ENCODE measurements at places on chromosomes 12 and 14. TPM values are rescaled to one million over a fixed set of nuclear protein-coding genes. Genes with fewer than 3 reads are reported as not detected.

Gene RDH12
- 0.29 TPM for total RNA-seq

Gene BCL11B
- total RNA-seq, result 0.88 TPM

GRCh38 chr12:24574538-24574937, 374.4 kb downstream of the BCAT1 start:
- DNase-seq, result no peak

Gene SLC35F4
- total RNA-seq, result not detected

Gene CCDC175
- not detected for total RNA-seq
